ENCODE measurements at places on chromosomes 3 and 15.

GRCh38 chr3:107285197-107285596 lies 92.0 kb upstream of the CCDC54 start:
- peak; percentile 11 for DNase-seq

GRCh38 chr15:93428150-93428549 lies 339.1 kb upstream of the RGMA start:
- DNase-seq: no peak

- no peak for DNase-seq
Observed at GRCh38 chr3:59480486-59480995, 430.7 kb upstream of the CFAP20DC start.

DNA sequence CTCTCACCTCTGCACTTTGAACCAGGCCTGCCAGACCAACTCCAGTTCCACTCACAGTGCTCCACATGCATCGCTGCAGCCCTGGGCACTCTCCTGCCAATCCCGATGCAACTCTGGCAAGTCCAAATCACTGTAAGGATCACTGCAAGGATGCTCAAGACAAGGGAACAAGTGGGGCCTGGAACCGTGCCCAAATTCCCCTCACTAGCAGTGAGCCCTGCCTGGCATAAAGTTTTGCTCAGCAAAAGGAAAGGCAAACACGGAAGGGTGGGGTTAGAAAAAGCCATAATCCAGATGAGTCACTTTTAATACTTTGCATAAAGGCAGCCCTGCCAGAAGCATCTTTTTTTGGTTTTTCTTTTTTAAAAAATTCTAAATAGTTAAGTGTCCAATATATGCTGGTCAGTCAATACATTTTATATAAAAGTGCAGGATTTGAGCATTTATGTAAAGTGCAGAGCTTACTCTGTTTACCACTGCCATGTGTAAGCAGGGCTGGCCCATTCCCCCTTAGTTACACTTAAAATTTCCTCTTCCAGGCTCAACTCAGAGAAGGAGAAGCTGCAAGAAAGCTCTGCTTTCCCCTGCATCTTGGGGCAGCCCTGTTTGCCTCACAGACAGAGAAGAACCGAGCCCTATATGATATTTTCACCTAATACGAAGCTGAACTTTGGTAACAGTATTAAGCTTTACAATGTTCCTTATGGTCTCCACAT lies 102.2 kb downstream of the CD47 start:
- no peak for DNase-seq

- DNase-seq: no peak
Observed at GRCh38 chr3:141178026-141178425, 53.6 kb upstream of the PXYLP1 start.

- DNase-seq: no peak
Observed at GRCh38 chr3:110624576-110624975, 447.0 kb upstream of the NECTIN3 start.

DNA sequence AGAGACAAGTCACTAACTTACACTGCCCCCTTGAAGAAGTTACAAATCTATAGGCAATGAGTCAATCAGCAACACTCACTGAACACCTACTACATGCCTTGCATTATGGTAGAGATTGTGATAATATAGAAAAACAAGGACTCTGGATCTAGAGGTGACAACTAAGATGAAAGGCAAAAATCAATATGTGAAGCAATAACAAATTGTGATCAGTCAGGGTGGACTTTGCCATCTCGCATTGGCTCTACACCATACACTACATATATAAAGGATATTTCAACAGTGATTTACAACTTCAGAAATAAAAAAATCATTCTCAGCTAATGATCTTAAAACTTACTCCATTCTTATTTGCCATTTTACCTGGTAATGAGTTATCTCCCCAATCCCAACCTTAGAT lies 210.7 kb upstream of the CD96 start:
- DNase-seq: no peak

- no peak for DNase-seq
Observed at GRCh38 chr15:85381850-85382751, 1.7 kb downstream of the AKAP13 start.

GRCh38 chr3:48434591-48435222 lies 4.8 kb upstream of the PLXNB1 start:
- DNase-seq: no peak

GRCh38 chr15:44647036-44647435 lies 16.4 kb downstream of the SPG11 start:
- DNase-seq: no peak

DNA sequence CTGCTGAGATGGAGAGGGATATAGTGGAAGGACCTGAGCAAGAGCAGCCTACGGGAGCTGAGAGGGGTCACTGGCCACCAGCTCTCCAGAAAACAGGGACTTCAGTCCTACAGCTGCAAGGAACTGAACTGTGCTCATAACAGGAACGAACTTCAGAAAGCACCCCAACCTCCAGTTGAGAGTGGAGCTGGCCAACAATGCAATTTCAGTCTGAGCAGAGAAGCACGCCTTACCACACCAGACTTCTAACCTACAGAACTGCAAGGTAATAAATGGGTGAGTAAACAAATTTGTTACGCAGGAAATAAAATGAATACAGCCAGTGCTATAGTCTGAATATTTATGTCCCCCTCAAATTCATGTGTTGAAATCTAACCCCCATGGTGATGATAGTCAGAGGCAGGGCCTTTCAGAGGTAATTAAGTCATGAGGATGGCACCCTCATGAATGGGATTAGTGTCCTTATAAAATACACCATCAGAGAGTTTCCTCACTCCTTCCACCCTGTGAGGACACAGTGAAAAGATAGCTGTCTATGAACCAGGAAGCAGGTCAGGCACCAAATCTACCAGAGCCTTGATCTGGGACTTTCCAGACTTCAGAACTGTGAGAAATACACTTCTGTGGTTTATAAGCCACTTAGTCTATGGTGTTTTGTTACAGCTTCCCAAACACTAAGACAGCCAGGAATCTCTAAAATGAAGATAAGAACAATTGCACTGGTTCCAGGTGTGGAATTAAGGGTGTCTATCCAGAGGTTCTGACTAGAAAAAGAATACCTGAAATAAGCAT lies 58.6 kb downstream of the SYNM start:
- DNase-seq: no peak

GRCh38 chr3:10944866-10945265 lies 47.7 kb upstream of the SLC6A1 start:
- DNase-seq: no peak

DNA sequence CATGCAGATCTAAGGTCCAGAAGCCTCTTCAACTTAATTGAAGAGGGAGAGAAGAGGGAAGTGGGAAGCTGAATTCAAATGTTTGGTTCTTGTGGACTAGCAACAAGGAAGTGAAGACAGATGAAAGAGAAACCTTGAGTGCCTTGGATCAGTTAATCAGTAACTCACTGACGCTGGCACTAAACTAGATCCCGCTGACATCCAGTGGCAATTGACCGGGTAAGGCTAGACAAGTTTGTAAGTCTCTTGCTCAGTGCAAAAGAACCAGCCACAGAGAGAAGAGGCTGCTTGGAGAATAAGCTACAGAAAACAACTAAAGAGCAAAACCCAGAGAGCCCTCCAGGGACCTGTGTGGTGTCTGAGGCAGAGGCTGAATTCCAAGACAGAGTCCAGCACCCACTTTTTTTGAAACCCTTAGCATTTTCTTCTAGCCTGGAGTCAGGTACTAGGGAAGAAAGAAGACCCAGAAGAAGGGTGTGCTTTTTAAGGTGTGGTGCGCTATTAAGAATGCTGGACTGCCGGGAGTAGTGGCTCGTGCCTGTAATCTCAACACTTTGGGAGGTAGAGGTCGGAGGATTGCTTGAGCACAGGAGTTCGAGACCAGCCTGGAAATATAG lies 6.9 kb downstream of the PLCH1 start:
- no peak for DNase-seq

DNA sequence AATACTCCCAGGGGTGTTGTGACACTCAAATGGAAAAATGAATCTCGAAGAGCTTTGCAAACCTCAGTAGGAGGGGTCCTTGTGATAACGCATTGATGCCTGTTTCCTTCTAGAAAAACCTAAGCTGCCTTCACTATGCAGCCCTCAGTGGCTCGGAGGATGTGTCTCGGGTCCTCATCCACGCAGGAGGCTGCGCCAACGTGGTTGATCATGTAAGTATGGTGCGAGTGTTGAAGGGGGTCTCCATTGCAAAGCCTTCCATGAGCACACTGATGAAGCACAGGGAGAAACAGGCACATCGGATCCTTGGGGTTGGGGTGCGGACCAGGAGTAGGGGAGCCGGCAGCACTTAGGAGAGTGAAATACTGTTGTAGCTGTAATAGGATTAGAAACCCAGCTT lies 22.3 kb downstream of the ANKDD1A start:
- DNase-seq: no peak

DNA sequence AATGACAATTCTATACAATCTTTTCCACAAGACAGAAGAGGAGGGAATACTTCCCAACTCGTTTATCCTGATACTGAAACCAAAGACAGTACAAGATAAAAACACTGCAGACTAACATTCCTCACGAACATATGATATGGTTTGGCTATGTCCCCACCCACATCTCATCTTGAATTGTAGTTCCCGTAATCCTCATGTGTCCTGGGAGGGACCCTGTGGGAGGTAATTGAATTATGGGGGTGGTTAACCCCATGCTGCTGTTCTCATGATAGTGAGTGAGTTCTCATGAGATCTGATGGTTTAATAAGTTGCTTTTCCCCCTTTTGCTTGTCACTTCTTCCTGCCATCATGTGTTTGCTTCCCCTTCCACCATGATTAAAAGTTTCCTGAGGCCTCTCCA lies 83.9 kb upstream of the PROK2 start:
- no peak for DNase-seq

DNA sequence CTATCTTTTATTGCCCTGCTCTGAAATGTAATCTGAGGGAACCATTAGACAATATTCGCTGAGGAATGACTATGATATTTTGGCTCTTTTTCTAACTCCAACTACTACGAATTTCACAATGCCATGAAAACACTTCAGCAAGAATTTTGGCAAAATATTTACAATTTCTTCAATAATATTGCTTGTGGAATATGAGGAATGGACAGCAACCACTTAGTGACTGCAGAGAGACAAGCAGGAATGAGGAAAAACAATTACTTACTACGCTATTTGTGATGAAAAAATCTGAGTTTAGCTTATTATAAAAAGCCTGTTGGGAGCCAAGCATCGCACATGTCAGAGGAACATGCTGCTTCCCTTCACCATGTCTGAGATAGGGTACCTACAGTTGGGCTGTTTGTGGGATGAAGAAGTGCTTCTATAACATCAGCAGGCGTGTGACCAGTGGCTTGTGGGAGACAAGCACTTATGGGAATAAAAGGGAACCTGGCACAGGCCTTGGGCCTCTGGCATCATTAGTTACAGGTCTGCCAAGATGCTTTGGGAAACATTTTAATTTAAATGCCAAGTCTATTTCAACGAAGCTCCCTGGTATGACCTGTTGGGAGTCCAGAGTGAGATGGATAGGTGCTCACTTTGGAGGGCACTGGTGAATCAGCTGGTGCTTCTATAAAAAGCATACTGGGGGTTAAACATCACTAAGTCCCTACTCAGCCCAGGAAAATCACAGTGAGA lies 2.7 kb upstream of the PLCL2 start:
- no peak for DNase-seq

DNA sequence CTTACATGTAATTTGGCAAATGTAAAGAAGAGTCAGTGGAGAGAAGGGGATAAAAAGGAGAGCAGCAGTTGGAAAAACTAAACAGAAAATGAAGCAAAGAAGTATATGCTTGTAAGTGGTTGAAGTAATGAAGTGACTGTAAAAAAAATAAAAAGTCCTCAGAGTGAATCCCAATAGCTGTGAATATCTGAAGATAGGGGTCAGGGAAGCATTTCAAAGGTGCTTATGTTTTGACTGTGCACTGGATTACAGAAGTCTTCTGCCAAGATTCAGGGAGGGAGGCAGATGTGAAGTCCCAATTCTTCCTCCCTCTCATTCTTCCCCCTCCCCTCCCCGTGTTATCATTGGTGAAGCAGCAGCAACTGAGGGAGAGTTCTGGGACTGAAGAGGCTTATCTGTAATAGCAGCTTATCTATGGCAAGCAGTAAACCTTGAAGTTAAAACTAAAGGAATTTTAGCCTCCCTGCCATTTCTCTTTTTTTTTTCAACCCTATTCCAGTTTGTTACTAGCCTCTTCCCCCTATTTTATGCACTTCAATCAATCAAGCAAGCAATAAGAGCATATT lies 597.9 kb downstream of the IGSF11 start:
- DNase-seq: no peak

GRCh38 chr3:184899953-184900595 lies 88.1 kb downstream of the VPS8 start:
- no peak for DNase-seq

DNA sequence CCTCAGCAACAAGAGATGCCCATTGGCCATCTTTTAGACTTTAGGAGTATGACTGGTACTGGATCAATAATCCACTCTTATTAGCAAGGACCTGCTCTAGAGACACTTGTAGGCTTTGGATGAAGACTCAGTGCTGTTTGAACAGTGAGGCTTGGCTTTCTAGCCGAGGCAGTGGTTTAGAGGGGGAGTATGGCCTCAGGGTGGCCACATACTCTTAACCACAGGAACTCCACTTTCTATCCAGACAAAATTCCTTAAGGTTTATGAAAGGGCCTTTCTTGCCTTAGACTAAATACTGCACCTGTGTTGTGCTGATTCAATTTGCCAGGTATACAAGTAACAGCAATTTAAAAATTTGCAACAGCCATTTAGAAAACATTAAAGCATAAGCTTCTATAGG lies 1046.3 kb downstream of the DIPK2A start:
- DNase-seq: no peak

DNA sequence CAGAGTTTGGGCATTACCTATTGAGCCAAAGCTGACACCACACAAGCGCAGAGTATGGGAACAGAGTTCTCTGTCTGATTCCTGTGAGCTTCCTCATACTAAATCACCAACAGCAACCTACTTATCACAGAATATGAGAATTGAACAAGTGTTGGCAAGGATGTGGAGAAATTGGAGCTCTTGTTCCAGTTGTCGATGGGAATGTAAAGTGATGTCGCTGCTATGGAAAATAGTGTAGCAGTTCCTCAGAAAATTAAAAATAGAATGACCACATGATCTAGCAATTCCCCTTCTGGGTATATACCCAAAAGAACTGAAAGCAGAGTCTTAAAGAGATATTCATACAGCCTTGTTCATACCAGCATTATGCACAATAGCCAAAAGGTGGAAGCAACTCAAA lies 33.4 kb downstream of the CD86 start:
- no peak for DNase-seq

GRCh38 chr3:171397089-171397488 lies 63.1 kb downstream of the TNIK start:
- no peak for DNase-seq

DNA sequence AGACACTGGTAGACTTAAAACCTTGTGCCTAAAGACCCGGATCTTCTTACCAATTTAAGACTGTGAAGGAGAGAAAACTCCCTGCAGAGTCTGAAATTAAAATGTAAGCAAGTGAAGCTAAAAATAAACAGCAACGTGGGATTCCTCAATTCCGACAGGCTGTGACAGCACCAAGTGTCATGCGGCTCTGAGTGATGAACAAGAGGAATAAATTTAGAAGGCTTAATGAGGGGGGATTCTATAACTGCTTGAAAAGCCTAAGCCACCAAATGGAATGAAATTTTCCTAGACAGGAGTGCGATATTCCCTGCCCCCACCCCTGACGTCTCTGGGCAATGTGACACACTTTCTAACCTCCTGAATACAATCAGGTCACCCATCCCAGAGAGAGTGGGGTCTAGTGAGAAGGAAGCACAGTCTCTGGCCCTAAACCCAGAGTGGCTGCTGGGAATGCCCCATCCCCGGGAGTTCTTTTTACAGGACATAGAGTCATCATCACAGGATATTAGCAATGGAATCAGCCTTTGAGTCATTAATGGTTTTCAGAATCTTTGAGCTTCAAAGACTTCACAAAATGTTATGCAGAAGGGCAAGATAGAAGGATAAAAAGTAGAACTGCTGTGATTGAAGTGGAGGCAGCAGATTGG lies 114.3 kb downstream of the EDEM1 start:
- DNase-seq: no peak

Measured in HEK293T (cell line).